ENCODE measurements at places on chromosomes 6 and 20. TPM values are rescaled to one million over a fixed set of nuclear protein-coding genes. Genes with fewer than 3 reads are reported as not detected.

Gene SLC17A9
- total RNA-seq = 19.1 TPM

DNA sequence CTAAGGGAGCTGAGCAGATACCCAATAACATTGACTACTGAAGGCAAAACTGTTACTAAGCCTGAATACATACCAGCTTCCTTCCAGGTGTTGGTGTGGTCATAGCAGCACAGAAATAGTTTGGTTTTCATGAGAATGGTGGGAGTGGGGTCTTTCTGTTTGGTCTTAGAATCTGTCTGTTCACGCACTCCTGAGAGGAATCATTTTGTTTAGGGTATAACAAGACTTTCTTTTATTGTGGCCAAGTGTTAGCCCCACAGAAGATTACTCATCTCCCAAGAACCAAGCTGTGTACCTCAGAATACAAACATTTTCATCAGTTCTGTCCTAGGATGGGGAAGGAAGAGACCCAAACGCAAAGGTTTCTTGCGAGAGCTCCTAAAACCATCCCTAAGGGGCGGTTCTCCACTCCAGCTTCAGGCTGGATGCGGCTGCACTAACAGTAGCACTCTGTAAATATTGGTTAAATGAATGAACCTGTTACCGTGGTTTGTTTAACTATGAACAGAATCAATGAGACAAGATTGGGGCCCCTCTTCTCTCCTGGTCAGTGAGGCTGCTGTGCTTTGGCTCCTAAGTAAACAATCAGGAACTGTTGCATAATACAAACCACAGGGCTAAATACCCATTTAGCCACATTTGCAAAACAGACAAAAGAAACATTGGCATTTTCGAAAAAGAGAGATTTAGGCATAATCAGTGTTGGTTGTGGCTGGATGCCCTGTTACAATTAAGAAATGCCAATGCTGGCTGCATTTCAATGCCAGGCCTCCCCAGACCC is 44.9 kb downstream of the SNAP25 start:
- no peak for DNase-seq

GRCh38 chr20:62449951-62450691 is 22.8 kb upstream of the RBBP8NL start:
- DNase-seq = no peak

Gene CDH26
- total RNA-seq = 0.94 TPM

DNA sequence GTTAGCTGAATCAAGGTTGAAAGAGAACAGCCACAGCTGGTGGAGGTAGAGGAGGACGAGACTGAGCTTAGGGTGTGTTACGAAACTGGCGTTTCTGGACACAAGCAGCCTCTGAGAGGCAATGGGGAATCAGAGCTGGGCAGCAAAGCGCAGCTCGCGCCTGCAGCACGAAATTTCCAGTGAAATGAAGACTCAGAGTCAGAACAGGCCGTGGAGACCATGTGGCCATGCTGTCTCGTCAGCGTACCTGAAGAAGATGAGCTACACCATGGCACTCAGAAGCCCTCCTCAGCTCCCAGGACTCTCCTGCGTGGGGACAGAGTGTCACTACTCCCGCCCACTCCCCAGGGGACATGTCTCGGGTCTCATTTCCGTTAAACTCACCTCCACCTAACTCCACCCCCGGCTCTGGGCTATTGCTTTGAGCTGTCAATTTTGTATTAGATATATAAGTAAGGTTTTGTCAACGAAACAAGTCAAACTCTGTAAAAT is 256.9 kb downstream of the ERMARD start:
- DNase-seq = no peak

Gene TPD52L1
- not detected for total RNA-seq

Gene CD93
- total RNA-seq = 0.14 TPM

- no peak for DNase-seq
Measured at GRCh38 chr6:41193884-41194283, 7.1 kb downstream of the TREML2 start.

Gene SCGN
- not detected for total RNA-seq

GRCh38 chr6:11426571-11426970 is 111.0 kb upstream of the TMEM170B start:
- no peak for DNase-seq

Gene CENPB
- 24.1 TPM for total RNA-seq

DNA sequence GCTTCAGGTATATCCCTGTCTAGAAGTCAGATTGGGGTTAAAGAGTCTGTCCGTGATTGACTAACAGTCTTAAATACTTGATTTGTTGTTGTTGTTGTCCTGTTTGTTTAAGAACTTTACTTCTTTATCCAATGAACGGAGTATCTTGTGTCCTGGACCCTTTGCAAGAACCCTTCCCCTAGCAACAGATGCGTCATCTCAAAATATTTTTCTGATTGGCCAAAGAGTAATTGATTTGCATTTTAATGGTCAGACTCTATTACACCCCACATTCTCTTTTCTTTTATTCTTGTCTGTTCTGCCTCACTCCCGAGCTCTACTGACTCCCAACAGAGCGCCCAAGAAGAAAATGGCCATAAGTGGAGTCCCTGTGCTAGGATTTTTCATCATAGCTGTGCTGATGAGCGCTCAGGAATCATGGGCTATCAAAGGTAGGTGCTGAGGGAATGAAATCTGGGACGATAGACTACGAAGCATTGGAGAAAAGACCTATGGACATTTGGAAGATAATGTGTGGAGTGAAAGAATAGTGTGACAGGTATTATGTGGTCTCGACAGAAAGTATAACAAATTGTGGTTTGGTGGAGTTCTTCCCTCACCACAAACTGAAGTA is at the start of gene HLA-DRA:
Gene HLA-DRA, plus strand, starts transcription at position 286 of the 613 bp plus-strand sequence. Its CDS starts 64 bp downstream, at position 350.
- peak; percentile 52 for DNase-seq

Data from CD8-positive, alpha-beta T cell (primary cell).